Calu3 (cell line): ENCODE measurements at places on chromosomes 3 and 15.

GRCh38 chr15:99165020-99165790 is 60.3 kb downstream of the SYNM start:
- no peak for DNase-seq

DNA sequence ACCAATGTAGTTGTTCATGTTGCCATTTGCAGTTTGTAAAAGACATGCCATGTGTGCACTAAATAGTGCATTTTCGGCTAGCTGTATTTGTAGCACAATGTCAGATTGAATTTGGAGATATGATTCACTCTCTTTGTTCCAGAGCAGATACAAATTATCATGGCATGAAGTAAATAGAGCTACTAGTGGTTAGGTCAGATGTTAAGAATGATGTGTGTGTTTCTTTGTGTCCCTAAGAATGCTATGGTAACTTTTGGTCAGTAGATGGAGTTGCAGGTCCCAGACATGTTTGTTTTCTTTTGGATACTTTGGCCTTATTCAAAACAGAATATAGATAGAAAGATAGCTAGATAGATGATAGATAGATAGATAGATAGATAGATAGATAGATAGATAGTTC is 595.8 kb downstream of the NLGN1 start:
- no peak for DNase-seq

DNA sequence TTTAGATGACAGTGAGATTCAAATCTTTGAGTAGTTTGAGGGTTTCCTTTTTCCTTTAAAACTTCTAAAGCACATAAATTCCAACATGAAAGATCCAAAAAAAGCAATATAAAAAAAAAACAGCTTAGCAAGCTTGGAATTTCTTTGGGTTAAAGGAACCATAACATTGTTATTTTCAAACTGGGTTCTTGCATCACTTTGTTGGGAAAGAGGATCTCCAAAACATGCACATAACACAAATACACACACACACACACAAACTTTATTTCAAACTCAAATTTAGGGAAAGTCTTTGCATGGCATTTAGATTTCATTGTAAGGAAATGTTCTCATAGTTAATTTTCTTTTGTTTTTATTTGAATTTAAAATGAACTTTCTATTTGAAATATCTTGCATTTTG is 79.2 kb upstream of the COL8A1 start:
- no peak for DNase-seq

GRCh38 chr15:75031848-75032247 is 8.5 kb downstream of the PPCDC start:
- DNase-seq, result no peak

- DNase-seq, result peak; percentile 47
These were observed 16.0 kb upstream of the MEGF11 start for GRCh38 chr15:66269326-66270090.

GRCh38 chr15:57784081-57784511 is 77.6 kb downstream of the POLR2M start:
- DNase-seq, result no peak

GRCh38 chr15:63461230-63461985 is 43.0 kb upstream of the USP3 start:
- DNase-seq, result peak; percentile 72

DNA sequence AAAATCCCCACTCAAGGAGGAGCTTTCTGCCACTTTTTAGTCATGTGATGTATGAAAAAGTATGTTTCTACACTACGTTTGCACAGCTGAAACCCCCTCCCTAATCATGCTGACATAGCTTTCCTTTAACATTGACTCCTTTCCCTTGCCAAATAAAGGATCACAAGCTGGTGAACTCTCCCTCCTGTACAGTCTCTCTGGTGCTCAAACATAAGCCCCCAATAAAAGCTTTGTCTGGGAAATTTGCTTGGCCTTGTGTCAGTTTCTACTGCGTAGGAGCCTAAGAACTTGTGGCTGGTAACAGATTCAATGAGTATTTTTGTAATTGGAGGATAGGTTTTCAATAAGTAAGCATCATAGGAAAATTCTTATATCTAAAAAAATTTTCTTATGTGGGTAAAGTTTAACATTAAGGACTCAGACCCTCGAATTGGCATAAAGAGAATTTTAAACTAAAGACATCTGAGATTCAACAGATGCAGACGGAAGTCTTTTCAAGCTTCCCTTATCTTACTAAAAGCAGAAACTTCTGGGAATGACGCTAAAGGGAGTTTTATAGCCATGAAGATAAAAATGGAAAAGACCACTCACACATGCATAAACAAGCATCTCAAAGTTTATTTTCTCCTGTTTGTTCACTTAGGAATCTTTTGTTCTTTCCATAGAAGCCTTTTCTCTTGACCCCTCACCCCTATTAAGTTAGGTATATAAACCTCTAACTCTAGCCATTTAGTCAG is 44.1 kb upstream of the P2RY1 start:
- no peak for DNase-seq
